ENCODE measurements at places on chromosomes 6 and 20. TPM values are rescaled to one million over a fixed set of nuclear protein-coding genes. Genes with fewer than 3 reads are reported as not detected.
A peak's percentile ranks its signal among the peaks of the same experiment; 100 is the strongest.

The MOCS1 gene
- 10.2 TPM for total RNA-seq

The RBPJL gene
- total RNA-seq: not detected

The LY6G6F gene
- not detected for total RNA-seq

The CLVS2 gene
- not detected for total RNA-seq

DNA sequence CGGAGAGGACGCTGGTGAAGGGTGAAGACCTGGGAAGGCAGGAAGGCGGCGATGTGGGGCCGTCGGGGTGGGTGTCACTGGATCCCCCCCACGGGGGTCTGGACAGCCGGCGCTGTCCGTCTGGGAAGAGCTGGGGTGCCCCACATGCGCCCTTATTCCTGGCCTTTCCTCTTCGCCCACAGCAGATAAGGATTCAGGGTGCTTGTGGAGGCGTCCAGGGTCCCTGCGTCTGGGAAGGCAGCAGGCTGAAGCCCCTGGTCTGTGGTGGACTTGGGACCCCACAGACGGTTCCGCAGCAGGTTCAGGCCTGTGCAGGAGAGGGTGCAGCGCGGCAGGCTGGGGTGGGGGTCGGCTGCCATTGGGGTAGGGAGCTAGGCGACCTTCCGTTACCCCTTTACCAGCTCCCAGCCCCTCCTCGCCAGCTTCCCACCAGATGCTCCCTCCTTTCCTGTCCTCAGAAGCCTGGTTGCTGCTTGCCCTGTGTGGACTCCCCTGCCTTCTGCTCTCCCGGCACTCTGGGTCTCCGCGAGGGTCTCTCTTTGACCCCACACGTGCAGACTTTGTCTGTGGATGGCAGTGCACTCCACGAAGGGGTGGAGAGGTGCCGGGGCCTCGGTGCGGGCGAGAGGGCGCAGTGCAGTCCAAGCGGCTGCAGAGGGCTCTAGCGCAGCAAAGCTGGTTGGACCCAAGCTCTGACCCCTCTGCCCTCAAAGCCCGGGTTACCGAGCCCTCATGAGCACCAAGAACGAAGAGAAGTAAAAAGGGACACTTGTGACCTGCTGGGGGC is 2.1 kb upstream of the GATA5 start:
- no peak for DNase-seq

DNA sequence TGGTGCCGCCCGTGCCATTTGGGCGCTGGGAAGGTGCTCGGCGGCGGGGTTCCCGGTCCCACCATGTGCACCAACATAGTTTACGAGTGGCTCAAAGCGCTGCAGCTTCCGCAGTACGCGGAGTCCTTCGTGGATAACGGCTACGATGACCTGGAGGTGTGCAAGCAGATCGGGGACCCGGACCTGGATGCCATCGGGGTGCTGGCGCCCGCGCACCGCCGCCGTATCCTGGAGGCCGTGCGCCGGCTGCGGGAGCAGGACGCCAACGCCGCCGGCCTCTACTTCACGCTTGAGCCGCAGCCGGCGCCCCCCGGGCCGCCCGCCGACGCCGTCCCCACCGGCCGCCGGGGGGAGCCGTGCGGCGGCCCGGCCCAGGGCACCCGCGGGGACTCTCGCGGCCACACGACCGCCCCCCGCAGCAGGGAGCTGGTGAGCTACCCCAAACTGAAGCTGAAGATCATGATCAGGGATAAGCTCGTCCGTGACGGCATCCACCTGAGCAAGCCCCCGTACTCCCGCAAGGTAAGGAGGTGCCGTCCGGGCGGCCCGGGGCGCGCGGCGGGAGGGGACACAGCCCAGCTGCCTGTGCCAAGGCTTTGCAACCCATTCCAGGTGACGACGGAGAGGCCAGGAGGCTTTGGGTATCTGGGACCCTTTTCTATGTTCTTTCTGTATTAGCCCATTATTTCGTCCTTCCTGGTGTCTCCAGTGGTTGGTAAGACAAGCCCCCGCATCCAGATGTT is 547 bp downstream of the SAMD5 start:
- DNase-seq: no peak

- peak; percentile 82 for DNase-seq
These were observed 4.7 kb upstream of the TUBB2A start for GRCh38 chr6:3162067-3162497.

DNA sequence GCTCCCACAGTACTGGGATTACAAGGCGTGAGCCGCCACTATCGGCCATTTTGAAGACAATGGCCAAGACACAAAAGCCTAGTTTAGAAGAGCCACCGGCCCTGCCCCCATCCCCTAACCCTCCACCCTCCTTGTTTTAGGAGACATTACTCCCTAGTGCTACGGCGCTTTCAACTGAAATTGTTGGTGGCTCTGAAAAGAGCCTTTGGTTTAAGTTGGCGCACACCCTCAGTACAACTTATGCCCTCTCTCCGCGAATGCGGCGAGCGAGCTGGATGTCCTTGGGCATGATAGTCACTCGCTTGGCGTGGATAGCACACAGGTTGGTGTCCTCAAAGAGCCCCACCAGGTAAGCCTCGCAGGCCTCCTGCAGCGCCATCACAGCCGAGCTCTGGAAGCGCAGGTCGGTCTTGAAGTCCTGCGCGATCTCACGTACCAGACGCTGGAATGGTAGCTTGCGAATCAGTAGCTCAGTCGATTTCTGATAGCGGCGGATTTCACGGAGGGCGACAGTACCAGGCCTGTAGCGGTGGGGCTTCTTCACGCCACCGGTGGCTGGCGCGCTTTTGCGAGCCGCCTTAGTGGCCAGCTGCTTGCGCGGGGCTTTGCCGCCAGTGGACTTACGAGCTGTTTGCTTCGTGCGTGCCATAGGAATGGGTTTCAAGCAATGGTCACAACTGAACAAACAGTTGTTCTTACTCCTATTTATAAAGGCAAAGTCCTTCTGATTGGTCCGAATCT is 114.9 kb upstream of the BTN3A2 start:
- peak; percentile 52 for DNase-seq

GRCh38 chr6:28802417-28803336 is 121.1 kb downstream of the TRIM27 start:
- DNase-seq: peak; percentile 54

GRCh38 chr20:15146948-15147347 is 809.5 kb upstream of the FLRT3 start:
- no peak for DNase-seq

DNA sequence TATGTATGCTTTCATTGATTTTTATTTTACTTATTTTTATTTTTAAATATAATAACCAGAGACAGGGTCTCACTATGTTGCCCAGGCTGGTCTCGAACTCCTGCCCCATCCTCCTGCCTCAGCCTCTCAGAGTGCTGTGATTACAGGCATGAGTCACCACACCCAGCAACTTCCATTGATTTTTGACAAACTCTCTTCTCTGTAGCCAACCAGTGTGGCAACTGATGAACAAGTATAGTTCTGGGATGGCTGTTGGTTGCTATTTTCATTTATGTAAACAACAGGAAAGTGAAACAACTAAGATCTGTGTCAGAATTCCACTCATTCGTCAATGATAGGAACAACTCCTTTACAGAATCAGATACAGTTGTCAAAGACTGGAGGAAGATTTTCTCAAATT is 356.7 kb upstream of the JARID2 start:
- DNase-seq: peak; percentile 31

DNA sequence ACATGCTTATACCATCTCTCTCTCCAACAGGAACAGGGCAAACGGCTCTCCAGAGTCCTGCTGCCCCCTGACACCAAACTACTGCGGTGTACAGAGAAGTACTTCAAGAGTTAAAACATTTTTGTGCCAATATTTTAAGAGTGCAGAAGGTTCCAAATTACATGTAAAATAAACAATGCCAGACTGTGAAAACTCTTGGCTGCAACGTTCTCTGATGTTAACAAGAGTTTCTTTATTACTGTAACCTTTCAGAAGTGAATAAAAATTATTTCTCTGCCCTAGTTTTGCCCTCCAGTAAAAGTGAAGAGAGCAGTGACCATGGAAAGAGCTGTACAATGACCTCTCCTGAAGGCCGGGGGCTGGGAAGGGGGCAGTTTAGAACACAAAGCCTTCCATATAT is 41.4 kb upstream of the FAM83C start:
- no peak for DNase-seq

GRCh38 chr6:149032599-149033405 is 284.7 kb upstream of the TAB2 start:
- peak; percentile 93 for DNase-seq

- DNase-seq: peak; percentile 85
These were observed 65.6 kb upstream of the KIF13A start for GRCh38 chr6:18053078-18053477.

- DNase-seq: peak; percentile 42
These were observed 1.1 kb downstream of the ESR1 start for GRCh38 chr6:151808371-151809241.

GRCh38 chr6:45706319-45706718 is 309.3 kb downstream of the CLIC5 start:
- no peak for DNase-seq

DNA sequence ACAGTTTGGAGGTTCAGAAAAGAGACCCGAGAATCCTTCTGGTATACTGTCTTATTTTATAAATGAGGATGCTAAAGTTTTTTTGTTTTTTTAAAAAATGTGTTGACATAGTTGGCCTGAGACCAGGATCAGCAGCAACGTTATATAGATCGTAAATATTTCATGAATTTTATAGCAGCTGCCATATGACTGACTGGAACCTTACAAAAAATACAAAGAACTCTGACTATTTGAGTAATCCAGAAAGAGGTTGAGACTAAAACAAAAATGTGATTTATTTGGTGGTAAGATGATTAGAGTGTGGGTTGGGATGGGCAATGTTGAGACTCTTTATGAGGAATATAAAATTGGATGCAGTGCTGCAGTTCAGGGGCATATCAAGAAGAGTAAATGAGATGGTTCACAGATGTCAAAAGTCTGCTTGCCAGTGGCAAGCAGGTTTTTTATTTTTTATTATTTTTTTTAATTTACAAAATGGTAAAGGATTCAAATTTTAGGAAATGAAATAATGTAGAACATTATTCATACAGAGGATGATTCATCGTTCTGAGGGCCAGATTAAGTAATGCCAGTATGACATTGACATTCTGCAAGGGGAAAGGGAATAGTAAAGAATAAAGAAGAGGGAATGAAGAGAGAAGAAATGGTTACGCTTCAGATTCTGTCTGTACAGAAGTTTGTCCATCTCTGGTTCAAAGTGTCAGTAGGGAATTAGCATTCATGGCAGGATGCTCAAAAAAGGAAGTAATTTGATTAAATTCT is 58.5 kb downstream of the SCAF8 start:
- peak; percentile 61 for DNase-seq

- no peak for DNase-seq
These were observed 2.0 kb downstream of the ECT2L start for GRCh38 chr6:138797806-138798446.

DNA sequence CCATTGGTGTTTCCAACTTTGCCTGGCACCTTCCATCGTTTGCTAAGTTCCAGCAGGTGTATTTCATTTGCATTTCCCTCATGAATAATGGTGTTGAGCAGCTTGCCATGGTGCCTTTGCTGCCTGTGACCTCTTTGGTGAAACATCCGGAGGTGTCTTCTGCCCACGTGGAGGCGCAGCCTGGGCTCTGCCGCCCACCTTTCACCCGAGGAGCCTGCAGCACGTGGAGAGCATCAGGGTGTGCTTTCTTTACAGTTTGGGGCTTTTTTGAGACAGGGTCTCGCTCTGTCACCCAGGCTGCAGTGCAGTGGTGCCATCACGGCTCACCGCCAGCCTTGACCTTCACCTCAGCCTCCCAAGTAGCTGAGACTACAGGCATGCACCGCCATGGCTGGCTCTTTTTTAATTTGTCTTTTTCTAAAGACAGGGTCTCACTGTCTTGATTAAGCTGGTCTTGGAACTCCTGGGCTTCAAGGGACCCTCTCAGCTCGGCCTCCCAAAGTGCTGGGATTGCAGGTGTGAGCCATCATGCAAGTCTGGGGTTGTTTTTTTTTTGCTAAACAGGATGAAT is 3.0 kb upstream of the ADRM1 start:
- DNase-seq: no peak

DNA sequence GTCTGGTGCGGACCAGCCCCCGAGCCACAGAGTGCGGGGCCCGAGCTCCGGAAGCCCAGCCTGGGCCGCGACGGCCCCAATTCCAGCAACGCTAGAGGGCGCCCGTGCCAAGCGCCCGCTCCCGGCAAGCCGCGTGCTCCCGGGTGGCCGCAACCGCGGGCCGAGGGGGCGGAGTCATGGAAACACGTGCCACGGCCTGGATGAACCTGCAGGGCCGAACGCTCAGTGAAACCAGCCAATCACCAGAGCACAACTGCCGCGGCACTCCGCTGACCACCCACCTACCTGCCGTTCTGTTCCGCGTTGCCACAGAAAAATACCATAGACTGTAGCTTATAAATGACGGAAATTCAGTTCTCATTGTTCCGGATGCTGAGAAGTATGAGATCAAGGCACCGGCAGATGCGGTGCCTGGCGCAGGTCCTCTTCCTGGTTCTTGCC is 85.7 kb upstream of the FOXC1 start:
- DNase-seq: peak; percentile 80

- no peak for DNase-seq
These were observed 33.3 kb downstream of the PPP1R14C start for GRCh38 chr6:150176152-150176551.

- no peak for DNase-seq
These were observed 34.6 kb upstream of the ENTPD6 start for GRCh38 chr20:25160897-25161296.

GRCh38 chr20:38290829-38291814 is 12.8 kb upstream of the BPI start:
- peak; percentile 73 for DNase-seq

DNA sequence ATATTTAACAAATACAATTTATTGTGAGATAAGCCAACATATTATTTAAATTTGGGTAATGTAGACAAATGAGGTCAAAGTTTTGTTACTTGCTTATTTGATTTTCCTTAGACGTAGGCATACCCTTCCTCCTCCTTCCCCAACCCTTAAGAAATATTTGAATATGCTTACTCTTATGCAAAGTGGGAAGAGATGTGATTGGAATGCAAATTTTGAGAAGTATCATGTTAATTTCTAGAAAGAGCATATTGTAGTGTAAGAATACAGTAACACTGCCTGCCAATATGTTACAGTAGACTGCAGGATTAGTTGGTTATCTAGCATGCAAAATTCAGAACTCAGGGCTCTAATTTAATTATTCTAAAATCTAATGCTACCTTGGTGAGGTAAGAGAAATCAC is 32.9 kb downstream of the CRISP1 start:
- DNase-seq: no peak

DNA sequence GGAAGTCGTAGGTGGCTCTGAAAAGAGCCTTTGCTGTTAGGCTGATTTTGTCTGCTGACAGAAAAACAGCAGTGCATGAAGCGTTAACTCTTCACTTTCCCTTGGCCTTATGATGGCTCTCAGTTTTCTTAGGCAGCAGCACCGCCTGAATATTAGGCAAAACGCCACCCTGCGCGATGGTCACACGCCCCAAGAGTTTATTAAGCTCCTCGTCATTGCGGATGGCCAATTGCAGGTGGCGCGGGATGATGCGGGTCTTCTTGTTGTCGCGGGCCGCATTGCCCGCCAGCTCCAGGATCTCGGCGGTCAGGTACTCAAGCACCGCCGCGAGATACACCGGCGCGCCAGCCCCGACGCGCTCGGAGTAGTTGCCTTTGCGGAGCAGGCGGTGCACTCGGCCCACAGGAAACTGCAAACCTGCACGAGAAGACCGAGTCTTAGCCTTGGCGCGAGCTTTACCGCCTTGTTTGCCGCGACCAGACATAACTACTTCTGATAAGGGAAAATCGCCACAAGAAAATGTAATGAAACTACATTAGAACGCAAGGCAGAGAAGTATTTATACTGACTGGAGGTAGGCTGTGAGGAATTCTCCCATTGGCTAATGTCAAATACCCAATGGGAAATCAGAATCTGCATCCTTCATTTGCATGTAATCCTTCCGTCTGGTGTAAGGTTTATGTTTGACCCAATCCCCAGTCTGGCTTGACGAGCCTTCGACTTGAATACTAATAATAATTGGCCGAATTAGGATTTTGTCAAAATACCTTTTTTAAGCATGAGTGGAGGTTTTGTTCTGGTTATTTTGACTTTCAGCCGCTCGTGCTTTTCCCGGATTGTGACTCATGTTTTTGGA is 53.9 kb upstream of the HFE start:
- DNase-seq: peak; percentile 94
